ENCODE measurements at places on chromosomes 12 and 14.

- no peak for DNase-seq
These were observed 77.2 kb downstream of the NAV3 start for GRCh38 chr12:77907936-77908335.

- DNase-seq = no peak
These were observed 127.0 kb upstream of the RPH3A start for GRCh38 chr12:112664569-112664968.

DNA sequence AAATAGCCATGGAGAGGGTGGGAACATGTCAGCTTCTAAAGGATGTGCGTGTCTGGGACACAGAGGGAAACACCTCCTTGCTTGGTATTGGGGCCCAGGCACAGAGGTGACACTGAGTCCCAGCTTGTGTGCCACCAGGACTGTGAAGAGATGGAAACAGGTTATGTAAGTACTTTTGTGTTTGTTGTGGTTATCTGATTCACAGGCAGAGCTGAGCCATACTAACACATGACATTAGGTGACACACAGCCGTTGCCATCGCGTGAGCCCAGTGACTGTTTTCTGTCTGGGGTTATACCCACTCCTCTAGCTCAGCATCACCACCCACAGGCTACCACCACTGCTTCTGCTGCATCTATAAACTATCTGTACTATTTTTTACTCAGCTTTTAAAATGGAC lies 12.1 kb upstream of the FLVCR2 start:
- DNase-seq = no peak

GRCh38 chr12:67758119-67758518 lies 109.6 kb downstream of the DYRK2 start:
- DNase-seq = no peak

DNA sequence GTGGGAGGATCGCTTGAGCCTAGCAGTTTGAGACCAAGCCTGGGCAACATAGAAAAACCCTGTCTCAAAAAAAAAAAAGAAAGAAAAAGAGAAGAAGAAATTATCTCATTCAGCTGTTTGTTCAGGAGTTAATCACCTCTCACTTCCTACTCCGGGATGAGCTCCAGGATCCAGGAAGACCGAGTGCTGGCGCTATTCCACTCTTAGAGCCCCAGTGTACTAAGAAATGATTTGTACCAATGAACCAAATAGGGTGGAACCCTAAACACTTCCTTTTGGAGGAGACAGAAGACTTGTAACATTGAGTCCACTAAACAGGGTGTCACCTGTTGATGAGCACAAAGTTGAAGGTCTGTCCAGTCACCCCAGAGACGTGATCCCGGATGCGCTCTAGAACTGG lies 3.6 kb downstream of the ALKBH2 start:
- DNase-seq = no peak

DNA sequence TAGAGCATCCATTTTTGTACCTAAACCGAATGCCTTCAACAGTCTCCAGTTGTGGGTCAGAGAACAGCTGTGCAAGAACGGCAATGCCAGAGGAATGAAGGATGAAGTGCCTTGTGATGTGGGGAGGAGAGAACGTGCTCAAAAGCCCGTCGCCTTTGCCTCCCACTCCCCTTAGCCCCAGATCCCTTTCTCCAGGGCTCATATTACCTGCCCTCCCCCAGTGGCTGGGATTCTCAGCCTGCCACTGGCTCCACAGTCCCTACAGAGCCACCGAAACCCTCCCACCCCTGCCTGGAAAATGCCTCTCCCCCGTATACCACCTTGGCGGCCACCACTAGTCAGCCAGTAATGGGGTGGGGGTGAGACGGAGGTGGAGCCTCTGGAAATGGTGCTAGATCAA lies 158.5 kb downstream of the ZFP36L1 start:
- DNase-seq = no peak

- DNase-seq = no peak
These were observed 96.1 kb downstream of the KSR2 start for GRCh38 chr12:117872546-117873169.

GRCh38 chr14:93915800-93916199 lies 11.3 kb upstream of the FAM181A start:
- DNase-seq = no peak

DNA sequence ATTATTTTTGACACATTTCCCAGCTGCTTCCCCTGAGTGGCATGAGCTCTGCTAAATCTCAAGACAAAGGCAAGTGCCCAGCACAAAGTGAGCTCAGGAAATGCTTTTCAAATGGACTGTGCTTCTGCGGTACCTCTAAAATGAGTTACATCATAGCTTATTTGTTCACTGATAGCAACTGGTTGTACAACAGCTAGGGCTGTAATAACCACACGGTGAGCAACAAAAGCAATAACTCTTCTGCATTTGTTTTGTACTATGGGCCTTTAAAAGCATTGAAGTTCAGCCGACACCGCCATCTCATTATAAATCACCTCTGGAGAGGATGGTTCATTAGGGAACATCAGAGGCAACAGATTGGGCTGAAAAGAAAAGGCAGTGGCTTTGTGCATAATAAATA lies 475.0 kb downstream of the GLT1D1 start:
- DNase-seq = no peak
